ENCODE measurements at places on chromosomes 1 and 21.
A peak's percentile ranks its signal among the peaks of the same experiment; 100 is the strongest.

DNA sequence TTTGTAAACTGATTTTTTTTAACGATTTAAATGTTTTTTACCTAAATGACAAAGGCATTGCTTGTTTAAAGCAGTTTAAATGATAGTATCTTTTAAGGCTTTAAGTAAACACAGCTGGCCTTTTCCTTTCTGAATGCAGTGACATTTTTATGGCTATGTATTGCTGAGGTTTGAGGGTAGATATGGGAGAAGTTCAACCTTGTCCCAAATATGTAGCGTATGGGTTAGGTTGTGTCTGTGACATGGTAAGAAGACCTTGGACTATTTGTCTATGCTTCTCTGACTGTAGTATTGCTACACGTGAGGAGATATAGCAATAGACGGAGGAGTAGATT is 32.5 kb downstream of the PKNOX1 start:
- DNase-seq = no peak

GRCh38 chr1:189538271-189538670 is 939.4 kb downstream of the BRINP3 start:
- DNase-seq = no peak

DNA sequence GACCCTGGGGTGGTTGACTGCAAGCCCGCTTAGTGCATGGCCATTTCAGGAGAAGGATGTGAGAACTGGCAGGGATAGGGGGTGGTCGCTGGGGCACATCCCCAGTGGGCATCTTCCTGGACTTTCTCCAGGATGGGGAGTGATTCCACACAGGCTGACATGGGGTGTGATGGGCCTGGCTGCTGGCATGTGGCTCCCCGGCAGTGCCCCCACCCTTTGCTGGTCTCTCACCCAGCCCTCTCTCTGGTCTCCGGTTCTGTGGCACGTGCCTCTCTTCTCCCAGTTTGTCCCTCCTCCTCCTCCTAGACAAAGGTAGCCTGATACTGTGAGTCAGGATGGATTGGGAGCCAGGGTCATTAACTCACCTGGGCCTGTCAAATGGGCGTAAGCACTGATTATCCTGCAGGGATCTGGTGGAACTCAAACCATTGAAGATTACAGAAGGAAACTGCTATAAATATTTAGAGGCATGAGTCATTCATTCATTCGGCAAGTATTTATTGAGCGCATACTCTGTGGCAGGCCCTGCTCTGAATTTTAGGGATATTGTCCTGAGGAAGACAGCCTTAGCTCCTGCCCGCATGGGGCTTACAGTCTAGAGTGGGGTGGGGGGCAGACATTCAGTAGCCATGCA is 23.6 kb upstream of the EPS8L3 start:
- DNase-seq = no peak

GRCh38 chr1:199861020-199861795 is 166.3 kb upstream of the NR5A2 start:
- DNase-seq = no peak

- no peak for DNase-seq
These were observed 18.0 kb upstream of the TTC22 start for GRCh38 chr1:54819195-54819536.

DNA sequence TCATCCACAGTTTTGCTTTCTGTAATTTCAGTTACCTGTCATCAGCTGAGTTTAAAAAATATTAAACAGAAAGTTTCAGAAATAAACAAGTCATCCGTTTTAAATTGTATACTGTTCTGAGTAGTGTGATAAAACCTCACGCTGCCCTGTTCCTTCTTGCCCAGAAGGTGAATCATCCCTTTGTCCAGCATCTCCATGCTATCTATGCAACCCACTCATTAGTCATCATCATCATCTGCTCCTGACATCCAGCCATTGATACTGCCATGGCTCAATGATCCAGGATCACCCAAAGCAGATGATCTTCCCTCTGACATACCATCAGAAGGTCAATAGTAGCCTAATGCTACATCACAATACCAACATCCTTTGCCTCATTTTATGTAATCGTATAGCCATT is 198.3 kb downstream of the SLC44A5 start:
- DNase-seq = no peak

DNA sequence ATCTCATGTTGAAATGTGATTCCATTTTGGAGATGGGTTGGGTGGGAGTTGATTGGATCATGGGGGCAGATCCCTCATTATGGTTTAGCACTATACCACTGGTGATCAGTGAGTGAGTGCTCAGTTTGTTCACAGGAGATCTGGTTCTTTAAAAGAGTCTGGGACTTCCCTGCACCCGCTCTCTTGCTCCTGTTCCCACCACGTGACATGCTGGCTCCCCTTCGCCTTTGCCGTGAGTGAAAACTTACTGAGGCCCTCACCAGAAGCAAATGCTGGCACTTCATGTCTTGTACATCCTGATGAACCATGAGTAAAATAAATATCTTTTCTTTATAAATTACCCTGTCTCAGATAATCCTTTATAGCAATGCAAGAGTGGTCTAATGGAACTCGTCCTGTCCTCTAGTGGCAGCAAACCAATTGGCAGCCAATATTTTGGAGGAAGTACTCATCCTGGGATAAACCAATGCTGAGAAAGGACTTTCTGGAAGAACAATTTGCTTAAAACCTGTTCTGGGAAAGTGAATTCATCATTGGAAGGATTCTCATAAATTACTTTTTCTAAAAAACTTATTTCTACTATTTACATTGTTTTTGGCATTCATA is 27.8 kb upstream of the CYP4A11 start:
- DNase-seq = no peak

DNA sequence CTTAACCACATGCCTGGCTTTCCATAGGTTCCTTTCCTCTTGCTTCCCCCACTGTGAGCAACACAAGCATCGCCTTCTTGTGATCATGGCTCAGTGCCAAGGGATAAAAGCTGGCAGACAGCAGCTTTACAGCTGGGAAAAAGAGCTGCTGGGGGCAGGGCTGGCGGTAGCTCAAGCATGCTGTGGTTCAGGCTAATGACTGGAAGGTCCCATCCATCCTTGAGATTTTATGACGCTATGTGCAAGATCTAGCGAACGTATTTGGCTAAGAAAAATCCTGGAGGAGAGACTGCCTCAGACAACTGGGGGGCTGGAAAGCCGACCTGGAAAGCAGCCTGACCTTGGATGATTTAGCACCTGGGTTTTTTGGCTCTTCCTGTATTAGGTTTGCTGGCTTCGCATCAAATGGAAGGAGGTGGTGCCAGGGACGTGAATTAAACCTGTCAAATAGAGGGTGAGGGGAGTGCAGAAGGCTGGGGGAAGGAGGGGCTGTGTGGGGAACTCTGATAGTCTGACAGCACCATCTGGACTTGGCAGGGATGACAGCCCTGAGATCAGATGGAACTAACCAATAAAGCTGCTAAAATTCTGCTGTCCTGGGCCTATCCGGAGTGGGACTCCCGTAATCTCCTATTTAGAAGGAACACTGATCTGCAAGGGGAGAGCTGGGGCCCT is 34.8 kb downstream of the ZMYND12 start:
- no peak for DNase-seq

DNA sequence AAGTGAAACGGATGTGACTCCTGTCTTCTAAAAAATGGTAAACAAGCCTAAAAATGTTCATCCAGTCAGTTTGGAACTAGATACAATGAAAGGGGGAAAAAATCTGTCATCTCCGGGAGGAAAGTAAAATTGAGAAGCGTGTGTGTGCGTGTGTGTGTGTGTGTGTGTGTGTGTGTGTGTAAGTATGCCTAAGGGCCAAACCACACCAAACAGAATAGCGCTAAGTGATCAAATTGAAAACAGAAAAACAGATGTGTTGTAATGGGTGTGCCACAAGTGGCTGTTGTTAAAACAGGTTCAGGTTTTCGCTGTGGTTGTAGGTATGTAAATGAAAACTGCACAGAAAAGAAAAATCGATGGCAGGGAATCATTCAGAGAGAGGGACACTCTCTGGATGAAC is 106.7 kb downstream of the RNF220 start:
- DNase-seq = no peak

GRCh38 chr1:158839566-158839965 is 8.4 kb downstream of the MNDA start:
- DNase-seq = no peak

GRCh38 chr1:183180218-183180617 is 5.8 kb upstream of the LAMC2 start:
- DNase-seq = no peak

- DNase-seq = no peak
These were observed 19.1 kb downstream of the RPAP2 start for GRCh38 chr1:92317836-92318493.

- no peak for DNase-seq
These were observed 14.1 kb downstream of the MTR start for GRCh38 chr1:236809148-236809547.

- no peak for DNase-seq
These were observed 29.2 kb downstream of the IPP start for GRCh38 chr1:45721207-45721606.

DNA sequence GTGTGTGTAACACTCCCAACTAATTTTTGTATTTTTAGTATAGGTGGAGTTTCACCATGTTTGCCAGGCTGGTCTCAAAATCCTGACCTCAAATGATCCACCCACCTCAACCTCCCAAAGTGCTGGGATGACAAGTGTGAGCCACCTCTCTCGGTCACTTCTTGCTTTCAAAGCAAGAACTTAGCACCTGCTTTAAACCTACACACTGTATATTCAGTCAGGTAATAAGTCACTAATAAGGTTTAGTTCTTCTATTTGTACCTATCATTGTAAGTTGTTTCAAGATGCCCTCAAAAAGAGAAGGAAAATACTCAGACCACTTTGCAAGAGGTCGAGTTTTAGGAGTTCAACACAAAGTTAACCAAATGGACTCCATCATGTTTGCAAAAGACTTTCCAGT is 431.3 kb downstream of the MRPL39 start:
- DNase-seq = no peak

DNA sequence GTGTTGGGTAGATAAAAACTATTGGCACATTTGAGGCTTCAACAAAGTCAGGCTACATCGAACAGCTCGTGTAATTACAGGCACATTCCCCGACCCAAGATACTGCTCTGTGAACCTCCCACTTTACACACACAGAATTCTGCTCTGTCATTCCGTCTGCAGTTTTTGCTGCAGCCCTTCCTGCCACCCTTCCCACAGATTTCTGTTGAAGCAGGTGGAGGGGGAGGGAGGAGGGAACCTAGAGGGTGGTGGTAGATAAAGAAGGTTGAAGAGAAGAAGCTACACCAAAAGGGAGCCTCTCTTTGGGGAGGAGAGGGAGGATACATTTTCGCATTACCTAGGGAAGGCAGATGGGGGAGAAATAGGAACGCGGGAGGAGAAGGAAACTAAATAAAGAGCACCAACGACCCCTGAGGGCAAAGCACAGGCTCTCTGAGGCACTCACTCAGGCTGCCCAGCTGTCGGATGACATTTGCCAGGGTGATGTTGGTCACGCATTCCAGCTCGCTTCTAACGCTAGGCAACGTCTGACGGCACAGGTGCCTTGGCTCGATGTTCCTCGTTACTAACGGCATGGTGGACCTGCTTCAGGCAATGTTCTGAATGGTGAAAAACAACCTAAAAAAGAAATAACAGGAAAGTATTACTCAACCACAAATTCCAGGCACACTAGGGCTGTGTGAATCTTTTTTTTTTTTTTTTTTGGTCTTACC is 36.0 kb downstream of the GPR3 start:
- peak; percentile 56 for DNase-seq

GRCh38 chr1:180249725-180250498 is 19.8 kb downstream of the LHX4 start:
- DNase-seq = no peak

DNA sequence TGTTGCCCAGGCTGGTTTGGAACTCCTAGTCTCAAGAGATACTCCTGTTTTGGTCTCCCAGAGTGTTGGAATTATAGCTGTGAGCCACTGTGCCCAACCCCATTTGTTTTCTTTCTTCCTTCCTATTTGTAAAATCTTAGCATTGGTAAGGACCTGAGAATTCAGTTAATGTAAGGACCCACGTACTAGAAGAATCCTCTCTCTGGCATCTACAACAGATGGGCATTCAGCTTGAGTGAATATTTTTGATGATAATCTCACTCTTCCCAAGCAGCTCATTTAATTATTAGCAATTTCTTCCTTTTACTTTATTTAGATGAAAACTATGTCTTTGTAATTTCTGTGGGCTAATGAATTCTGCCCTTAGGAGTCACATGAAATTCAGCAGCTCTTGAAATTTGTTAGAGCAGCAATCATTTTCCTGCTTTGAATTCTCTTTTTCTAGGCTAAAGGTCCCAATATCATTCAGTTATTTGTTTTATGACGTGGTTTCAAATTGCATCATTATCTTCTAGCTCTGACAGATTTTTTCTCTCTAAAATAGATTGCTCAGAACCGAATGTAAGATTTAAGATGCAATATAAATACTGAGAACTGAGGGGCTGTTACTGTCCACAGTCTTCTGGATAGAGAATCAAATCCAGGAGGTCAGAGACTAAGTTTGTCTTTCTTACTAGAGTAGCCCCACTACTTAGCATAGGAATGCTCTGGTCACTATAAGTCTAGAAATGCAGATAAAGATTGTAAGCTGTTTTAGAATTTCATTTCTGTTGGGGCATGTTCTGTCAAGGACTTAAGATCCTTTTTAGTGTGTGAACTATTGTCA is 59.4 kb downstream of the EPB41 start:
- no peak for DNase-seq

- DNase-seq = no peak
These were observed 7.0 kb upstream of the HIVEP3 start for GRCh38 chr1:41925712-41926111.

- DNase-seq = no peak
These were observed 8.4 kb upstream of the HTR6 start for GRCh38 chr1:19656134-19656779.

DNA sequence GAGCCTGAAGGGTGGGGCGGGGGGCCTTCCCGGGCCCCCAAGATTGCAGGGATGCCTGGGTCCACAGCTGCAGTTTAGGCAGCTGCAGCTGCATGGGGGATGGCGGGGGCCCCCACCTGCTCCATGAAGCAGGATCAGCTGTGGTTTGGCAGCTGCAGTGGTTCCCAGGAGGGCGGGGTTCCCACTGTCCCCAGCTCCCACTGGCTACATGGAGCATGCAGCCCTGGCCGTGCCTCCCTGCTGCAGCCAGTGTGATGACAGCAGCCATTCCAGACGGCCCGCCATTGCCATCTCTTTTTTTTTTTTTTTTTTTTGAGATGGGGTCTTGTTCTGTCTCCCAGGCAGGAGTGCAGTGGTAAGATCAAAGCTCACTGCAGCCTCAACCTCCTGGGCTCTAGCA is 992 bp upstream of the C1QA start:
- DNase-seq = no peak

All from anterior cingulate cortex (tissue), 58 donors.